ENCODE measurements at places on chromosomes 1 and 21. TPM values are rescaled to one million over a fixed set of nuclear protein-coding genes. Genes with fewer than 3 reads are reported as not detected.

PRDX1 gene
- 491 TPM for polyA plus RNA-seq

TNFRSF25 gene
- polyA plus RNA-seq: 4.3 TPM

PKP1 gene
- 2.5 TPM for polyA plus RNA-seq

LCE1D gene
- not detected for polyA plus RNA-seq

PLA2G2A gene
- 1,346 TPM for polyA plus RNA-seq

PGLYRP4 gene
- 0.10 TPM for polyA plus RNA-seq
